Right lobe of liver (tissue), 6 donors: ENCODE measurements at places on chromosomes 1 and 21.

DNA sequence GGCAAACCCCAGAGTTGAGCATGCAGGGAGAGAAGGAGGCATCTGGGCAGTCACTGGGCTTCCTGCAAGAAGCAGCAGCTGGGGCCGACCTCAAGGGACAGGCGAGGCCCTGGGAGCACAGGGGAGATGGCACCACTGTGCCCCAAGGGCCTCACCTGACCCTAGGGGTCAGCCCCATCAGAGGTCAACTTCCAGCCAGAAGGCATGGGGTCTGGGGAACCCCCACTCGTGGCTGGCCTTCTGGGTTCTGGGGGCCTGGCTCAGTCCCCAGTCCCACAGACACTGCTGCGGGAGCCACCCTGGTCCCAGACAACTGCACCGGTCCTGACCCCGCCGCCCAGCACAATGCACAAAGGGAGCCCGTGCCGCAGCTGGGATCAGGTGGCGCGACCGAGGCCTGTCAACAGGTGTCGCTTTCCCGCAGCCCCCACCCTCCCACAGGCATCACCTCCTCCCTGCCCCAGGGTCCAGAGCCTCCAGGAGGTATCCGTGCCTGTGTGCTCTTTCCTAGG is 6.2 kb downstream of the WNT9A start:
- no peaks in the 10 kb centered on the region for H3K36me3 ChIP-seq
- DNase-seq = no peak
- H3K27ac ChIP-seq = no peak overlapping the region

DNA sequence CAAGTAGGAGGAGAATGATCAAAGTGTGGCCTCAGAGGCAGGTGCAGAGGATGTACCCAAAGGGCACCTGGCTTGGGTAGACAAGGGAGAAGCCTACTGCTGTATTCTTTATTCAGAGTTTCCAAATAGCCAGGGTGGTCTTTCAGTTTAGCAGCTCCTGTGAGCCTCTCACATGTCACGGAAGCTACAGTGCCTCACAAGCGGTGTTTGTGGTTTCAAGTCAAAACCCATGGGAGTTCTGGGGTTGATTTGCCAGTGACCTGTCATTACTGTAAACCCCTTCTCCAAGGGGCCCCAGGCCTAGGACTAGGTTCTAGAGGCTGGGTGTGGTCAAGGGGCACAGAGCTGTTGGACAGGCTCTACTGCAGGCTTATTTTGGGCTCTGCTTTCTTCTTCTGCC is 10.2 kb upstream of the IL10 start:
- H3K36me3 ChIP-seq = no peaks in the 10 kb centered on the region
- no peak overlapping the region for H3K27ac ChIP-seq
- H3K4me3 ChIP-seq = no peak overlapping the region

GRCh38 chr1:182164273-182164672 is 102.8 kb upstream of the ZNF648 start:
- DNase-seq = no peak
- no peak overlapping the region for H3K4me3 ChIP-seq
- H3K27me3 ChIP-seq = no peaks in the 10 kb centered on the region
- no peaks in the 10 kb centered on the region for H3K36me3 ChIP-seq

DNA sequence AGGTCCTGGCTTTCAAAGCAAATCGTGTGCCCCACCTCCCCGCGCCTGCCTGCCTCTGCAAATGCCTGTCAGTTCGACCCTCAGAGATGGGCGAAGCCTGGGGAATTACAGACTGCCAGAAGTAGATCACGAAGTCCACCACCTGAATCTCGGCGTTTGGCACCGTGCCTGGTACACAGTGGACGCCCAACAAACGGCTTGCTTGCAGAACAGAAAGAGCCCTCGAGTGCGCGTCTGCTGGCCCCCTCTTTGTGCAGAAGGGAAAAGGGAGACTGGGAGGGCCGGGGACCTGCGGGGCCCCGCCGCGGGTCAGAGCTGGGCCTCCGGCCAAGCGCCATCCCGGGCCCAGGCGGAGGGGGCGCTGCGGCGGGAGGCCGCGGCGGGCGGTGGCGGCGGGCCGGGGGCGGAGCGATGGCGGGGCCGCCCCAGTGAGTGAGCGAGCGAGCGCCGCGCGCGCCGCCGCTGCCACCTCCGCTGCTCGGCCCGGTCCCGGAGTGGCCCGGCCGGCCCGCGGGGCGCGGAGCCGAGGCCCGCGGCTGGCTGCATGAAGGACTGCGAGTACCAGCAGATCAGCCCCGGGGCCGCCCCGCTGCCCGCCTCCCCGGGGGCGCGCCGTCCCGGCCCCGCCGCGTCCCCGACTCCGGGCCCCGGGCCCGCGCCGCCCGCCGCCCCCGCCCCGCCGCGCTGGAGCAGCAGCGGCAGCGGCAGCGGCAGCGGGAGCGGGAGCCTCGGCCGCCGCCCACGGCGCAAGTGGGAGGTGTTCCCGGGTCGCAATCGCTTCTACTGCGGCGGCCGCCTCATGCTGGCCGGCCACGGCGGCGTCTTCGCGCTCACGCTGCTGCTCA is at the start of gene ZDHHC18:
Gene ZDHHC18 (plus strand): TSS at position 428 of the 845 bp plus-strand sequence. CDS start 117 bp downstream, at position 545.
- H3K4me1 ChIP-seq = peaks cover 44% of the 10 kb centered on the region
- DNase-seq = peak; percentile 79
- H3K36me3 ChIP-seq = no peaks in the 10 kb centered on the region

DNA sequence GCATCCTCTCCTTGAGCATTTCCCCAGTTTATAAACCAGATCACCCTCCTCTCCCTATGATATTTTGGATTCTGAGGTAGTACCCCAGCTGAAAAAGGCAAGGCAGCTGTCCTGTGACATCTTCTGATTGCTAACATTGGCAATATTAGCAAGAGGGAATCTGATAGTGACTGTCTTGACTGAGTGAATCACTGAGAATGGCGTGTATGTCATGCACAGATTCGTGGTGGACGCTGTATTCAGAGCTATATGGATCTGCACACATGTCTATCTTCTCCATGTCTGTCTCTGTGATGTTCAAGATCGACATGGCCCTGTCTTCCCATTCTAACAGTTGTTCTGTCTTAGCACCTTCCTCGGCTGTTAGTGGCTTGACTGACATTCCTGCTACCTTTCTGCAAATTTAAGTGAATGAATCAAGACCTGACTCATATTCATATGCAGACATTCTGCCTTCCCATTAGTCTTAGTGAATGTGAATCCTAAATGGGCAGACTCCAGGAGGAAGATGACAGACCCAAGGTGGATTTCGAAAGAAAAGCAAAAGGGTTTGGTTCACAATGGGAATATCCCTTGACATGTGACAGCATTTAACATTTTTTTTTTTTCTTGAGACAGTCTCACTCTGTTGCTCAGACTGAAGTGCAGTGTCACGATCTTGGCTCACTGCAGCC is 97.7 kb downstream of the PGBD5 start:
- H3K4me3 ChIP-seq = no peak overlapping the region
- no peaks in the 10 kb centered on the region for H3K36me3 ChIP-seq
- no peaks in the 10 kb centered on the region for H3K4me1 ChIP-seq
- DNase-seq = no peak
- H3K27ac ChIP-seq = no peak overlapping the region

DNA sequence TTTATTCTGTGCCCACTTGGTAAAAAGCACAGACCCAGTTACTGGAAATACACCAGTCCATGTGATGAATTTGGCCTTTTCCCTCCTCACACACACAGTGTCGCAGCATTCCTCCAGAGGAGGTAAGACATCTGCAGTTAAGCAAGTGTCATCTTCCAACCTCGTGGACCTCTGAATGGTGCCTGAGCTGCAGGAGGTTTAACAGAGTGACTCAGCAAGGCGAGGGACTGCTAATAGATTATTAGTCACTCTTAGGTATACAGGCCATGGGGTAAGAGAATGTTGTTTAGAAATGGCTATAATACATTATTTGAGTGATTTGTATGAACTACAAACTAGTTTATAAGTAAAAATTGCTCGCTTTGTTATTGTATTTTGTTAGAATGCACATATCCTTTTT is 8.6 kb upstream of the LRRC8B start:
- H3K27ac ChIP-seq = no peak overlapping the region
- no peaks in the 10 kb centered on the region for H3K4me1 ChIP-seq
- DNase-seq = no peak
- H3K4me3 ChIP-seq = no peak overlapping the region

GRCh38 chr1:233998891-233999290 is 94.4 kb downstream of the SLC35F3 start:
- H3K4me1 ChIP-seq = no peaks in the 10 kb centered on the region
- H3K27ac ChIP-seq = no peak overlapping the region
- H3K27me3 ChIP-seq = no peaks in the 10 kb centered on the region
